ENCODE measurements at places on chromosomes 4 and X.

GRCh38 chr4:121861426-121861825 is 8.8 kb downstream of the BBS7 start:
- no peak for DNase-seq

DNA sequence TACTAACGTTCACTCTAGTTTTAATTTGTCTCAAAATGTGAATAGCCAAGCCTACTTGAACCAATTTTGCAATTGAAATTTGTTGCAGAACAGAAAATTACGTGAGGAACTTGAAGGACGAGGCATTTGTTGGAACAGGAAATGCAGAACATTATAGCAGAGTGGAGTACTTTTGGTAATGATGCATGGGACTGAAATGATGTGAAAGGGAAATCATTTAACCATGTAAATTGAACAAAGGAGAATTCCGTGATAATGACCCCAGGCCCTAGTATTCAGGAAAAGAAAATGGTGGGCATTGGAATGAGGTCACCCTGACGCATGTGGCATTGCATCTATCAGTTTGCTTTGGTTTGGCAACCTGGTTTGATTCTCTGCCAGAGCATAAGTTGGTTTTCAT is 44.9 kb upstream of the BEND4 start:
- no peak for DNase-seq

GRCh38 chrX:119753639-119754257 is 4.6 kb upstream of the SOWAHD start:
- peak; percentile 33 for DNase-seq

DNA sequence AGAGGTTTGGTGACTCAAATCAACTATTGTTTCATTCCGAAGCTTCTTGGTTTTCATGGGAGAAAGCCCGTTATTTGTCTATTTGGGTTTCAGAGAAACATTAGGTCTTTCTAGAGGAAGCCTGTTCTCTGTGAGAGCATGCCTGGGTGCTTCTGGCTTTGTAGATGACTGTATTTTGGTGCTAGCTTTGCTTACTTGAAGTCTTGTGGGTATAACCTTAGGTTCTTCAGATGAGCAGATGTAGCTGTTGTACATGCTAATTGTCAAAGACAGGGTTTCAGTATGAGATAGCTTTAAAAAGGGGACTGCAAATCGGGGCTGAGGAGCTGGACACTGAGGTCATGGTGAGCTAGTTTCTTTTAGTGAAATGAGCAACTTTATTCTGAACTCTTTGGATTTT is 7.9 kb upstream of the STOX2 start:
- no peak for DNase-seq

DNA sequence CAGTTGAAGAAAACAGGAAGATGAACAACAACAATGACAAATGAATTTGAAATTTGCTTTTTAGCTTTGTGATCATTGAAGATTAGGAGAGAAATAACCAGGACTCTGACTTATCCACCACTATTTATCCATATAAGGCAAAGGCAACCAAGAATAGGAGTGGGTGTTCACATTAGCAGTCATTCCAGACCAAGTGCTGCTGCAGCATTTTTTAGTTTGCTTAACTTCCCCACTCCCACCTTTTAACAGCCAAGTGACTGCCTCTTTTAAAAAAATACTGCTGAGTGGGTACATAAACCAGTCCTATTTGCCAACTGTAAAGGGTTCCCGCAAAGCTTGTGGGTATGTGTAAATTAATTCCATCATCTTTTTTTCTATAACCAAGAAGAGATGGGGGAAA is 230.9 kb downstream of the IQCM start:
- DNase-seq: no peak

DNA sequence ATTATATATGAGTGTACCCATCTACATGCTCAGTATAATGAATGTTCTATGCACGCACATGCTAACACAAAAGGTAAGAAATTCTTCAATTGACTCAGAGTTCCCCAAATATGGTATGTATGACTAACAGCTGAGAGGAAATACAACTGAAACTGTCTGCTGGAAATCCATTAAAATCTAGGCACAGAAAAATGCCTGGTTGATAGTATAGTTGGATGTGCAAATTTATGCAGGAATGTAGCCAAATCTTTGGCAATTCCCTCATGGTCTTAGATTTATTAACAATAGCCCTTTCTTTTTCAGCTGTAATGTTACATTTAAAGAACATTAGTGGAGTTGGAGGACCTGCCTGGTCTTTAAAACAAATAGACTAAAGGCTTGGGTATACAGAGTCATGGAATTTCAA is 5.5 kb downstream of the CAMK2D start:
- no peak for DNase-seq

DNA sequence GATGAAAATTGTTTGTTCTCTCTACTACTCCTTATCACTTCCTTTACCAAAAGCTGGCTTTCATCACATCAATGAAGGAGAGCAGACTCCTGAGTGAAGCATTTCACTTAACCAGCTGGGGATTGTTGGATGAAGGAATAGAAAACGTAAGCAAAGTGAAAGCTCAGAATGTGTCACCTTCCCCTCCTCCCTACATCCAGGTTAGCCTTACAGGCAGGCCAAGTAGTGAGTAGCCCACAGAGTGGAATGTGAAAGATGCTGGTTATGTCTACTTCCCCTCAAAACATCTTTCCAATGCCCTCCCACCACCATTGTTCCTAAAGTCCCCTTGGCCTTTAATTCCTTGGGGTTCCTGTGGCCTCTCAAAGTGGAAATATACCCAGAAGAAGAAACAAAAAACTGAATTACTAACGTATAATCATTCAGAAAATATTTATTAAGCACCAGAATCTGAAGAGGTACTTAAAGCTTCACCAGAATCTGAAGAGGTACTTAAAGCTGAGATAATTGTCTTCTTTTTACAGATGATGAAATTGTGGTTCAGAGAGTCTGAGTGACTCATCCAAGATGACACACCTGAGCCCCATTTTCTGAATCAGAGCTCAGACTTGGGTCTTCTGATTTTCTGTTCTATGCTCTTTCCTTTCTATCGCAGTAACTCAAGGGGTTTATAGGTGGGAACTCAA is 6.5 kb downstream of the P2RY4 start:
- no peak for DNase-seq

- DNase-seq: no peak
Measured at GRCh38 chr4:137310593-137311490, 221.5 kb downstream of the PCDH18 start.

GRCh38 chrX:9249051-9249846 is 215.3 kb upstream of the FAM9B start:
- no peak for DNase-seq

DNA sequence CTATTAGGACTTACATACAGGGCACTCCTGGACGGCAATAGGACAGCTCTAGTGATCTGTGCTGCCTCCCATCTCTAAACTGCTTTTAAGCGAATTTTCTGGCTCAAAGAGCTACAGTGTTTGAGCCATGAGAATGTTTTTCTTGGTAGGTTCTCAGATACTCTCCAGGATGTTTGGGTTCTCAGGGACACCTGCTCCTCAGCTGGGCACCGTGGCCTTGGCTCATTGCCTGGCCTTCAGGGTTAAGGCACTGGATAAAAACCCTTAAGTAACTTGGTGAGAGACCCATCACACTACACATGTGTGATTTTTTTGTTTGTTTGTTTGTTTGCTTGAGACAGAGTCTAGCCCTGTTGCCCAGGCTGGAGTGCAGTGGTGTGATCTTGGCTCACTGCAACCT is 38.5 kb upstream of the HERC5 start:
- no peak for DNase-seq

GRCh38 chr4:114400531-114400930 is 198.1 kb upstream of the UGT8 start:
- no peak for DNase-seq

DNA sequence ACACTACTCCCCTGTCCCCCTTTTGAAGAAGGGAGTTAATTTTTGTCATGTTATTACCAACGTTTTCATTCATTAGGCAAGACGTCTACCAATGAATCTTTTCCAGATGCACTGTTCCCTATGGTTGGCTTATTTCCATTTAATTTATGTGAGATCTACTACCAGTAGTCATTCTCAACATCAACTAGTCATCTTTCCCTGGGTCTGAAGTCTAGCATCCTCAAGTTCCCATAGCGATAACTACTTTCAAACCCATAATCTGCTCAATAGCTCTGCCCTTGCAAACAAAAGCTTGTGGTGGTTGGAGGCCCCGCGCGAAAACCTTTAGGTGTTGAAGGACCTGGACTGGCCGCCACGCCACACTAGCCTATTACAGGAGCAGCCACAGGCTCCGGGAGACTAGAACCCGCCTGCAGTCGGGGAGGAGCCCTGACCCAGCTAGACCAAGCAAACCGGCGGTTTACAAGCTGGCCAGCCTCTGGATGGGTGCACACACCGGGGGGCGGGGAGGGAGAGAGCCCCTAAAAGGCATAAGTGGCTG is 746 bp downstream of the PPAT start:
- DNase-seq: peak; percentile 41

GRCh38 chr4:41024556-41025491 is 189.5 kb downstream of the APBB2 start:
- no peak for DNase-seq

DNA sequence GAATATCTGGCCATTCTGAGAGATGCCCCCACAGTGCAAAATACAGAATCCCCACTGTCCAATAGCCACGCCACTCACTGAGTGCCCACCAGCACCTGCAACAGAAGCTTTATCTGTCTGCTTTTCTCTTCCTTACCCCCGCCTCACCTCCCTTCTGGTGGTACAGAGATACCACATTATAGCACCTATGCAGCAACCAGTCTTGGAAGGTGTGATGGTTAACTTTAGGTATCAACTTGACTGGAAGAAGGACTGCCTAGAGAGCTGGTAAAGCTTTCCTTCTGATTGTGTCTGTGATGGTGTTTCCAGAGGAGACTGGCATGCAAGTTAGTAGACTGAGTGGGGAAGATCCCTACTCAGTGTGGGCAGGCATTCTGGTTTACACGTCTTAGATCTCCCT is 61.8 kb upstream of the TXK start:
- no peak for DNase-seq

DNA sequence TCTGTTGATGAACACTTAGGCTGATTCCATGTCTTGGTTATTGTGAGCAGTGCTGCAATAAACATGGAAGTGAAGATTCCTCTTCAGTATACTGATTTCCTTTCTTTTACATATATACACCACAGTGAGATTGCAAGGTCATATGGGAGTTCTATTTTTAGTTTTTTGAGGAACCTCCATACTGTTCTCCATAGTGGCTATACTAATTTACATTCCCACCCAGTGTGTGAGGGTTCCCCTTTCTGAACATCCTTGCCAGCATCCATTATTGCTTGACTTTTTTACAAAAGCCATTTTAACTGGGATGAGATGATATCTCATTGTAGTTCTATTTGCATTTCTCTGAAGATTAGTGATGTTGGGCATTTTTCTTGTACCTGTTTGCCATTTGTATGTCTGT is 80.5 kb upstream of the GALNT7 start:
- DNase-seq: no peak

DNA sequence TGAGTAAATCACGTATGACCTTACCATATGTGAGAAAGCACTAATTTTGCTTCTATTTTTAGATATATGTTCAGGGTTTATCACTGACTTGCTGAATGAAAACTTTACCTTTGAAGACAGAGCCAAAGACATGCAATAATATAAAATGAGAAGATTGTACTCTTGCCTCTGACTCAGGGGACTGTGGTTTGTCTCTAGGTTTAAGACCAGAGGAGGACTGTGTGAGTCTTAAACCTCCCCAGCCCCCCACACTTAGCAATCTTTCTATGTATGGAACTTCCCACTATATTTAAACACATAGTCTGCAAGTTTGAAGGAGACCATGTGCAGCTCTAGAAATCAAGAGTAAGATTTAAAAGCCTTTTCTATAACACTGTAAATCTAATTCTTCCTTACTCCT is 368.7 kb upstream of the FAM241A start:
- DNase-seq: no peak

DNA sequence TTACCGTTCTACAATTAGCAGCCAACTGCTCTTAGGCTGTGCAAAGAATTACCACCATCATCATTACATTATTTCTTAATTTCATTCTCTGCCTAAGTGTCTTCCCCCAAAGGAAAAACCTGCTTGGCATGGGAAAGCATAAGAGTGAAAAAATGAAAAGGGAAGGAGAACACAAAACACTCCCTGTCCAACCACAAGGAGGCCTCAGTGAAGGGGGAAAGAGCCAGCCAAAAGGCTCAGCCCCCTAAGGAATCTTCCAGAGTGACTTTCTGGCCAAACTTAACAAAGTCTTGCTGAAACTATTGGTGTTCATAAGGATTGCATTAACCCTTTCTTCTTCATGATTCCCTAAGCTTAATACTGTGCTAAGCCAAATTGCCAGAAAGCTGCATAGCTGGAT is 287.4 kb downstream of the SMARCA1 start:
- DNase-seq: no peak

DNA sequence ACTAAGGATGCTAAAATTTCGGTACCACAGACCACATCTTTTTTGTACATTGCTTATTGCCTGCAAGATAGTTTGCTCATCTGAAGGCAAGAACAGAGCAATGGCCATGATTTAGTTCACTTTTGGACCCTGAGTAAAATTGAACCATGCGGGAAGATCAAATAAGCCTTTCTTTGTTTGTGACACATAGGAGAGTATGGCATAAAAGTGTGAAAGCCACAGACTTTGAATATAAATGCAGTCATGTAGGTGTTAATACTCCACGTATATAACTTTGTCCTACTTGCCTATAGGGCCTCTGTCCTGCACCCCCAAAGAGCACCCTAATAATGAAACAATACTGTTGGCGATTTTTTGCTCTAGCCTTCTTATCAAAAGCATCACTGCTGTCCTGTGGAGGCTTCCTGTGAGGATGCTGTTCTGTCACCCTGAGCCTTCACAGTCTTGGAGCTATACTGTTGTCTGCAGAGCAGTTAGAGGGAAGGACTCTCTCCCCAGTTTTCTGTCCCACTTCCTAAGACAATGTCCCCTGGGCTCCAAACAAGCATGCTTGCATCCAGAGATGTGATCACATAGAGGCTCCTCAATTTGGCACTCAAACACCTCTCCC is 10.2 kb upstream of the CXCL13 start:
- DNase-seq: no peak

- no peak for DNase-seq
Measured at GRCh38 chr4:70508801-70509200, 9.6 kb upstream of the AMTN start.

DNA sequence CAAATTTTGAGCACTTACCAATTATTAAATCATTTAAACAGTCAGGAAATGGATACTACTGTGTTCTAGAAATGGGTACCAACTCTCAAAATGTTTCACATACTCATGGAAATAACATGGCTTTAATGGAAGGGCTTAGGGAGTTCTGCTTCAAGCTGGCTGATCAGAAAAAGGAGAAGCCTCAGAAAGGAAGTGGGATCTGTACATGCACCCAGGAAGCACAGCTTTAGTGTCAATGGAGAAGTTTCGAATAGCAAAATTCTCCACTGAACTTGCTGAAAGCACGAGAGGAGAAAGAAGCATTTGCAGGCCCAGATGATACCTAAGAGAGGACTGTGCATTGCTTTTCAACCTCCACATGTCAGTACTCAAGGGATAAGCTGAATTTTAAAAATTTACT is 11.1 kb upstream of the HS3ST1 start:
- no peak for DNase-seq

GRCh38 chrX:23552303-23552702 is 115.0 kb upstream of the PRDX4 start:
- no peak for DNase-seq

DNA sequence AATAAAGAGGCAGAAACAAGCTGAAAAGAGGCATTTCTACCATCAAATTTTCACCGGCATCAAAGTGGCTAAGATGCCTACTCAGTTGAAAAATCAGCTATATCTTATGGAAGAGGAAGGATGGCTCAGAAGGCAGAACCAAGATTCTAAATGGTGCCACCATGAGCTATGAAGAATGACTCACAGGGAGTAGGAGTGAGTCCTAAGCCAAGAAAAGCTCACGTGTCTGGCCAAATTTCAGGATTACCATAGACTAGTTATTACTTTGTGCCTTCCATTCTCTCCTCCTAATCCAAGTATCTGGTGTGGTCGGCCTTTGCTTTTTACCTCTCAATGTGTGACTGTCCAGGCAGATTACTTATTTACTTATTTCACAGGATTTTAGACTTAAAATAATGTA is 54.8 kb downstream of the BMP3 start:
- no peak for DNase-seq

Data from DMS153 (cell line).